Hematopoietic multipotent progenitor cell (in vitro differentiated cells): ENCODE measurements at places on chromosomes 4 and X.

DNA sequence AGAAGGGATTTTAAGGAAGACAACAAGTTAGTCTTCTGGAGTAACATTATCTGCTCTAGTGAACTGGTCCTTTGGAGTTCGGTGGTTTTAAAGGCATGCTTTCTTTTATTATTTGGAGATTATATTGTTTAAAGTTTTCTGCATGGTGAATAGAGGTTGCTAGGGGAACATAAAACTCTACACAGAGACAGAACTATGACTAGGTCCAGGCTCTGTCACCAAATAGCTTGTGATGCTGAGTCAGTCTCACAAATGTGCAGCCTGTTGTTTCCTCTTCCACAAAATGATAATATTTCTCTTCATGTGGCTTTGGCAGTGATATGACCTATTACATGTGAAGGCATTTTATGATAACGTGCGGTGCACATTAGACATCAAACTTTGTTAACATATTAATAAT, 132.6 kb downstream of the PACRGL start:
- no peak for DNase-seq

DNA sequence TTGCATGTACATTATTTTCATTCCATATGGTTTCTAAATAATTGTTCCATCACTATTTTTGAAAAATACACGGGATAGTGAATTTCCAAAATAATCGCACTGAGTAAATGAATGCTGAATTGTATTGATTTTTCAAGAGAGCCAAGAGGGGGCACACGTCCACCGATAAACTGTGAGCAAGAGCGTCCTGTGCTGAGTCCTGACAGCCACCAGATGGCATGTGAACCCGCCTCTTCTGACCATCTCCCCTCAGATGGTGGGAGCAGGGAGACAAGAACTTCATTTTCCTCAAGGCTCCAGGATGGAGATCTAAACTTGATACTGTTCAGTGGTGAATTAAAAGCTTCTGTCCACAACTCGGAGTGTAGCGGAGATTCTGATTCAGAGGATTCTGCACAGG, 30.6 kb upstream of the IL9R start:
- peak; percentile 87 for DNase-seq

- no peak for DNase-seq
Measured at GRCh38 chrX:140933874-140934655, 68.3 kb upstream of the SPANXB1 start.

DNA sequence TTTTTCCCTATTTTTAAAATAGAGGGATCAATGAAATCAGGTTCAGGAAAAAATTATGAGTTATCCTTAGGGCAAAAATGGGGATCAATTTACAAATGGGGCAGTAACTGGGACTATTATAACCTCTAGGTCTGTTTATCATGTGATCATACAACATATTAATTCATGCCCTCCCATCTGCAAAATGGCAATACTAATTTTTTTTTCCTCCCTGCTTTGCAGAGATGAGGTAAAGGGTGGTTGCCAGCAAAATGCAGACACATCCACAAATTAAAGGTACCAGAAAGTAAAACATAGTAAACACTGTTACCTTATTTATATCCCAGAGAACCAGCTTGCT, 467 bp downstream of the HSD17B11 start:
- DNase-seq: no peak

GRCh38 chrX:121579016-121579760, 531.8 kb downstream of the GLUD2 start:
- DNase-seq: peak; percentile 8

GRCh38 chrX:151030845-151031244, 47.7 kb downstream of the HMGB3 start:
- no peak for DNase-seq

DNA sequence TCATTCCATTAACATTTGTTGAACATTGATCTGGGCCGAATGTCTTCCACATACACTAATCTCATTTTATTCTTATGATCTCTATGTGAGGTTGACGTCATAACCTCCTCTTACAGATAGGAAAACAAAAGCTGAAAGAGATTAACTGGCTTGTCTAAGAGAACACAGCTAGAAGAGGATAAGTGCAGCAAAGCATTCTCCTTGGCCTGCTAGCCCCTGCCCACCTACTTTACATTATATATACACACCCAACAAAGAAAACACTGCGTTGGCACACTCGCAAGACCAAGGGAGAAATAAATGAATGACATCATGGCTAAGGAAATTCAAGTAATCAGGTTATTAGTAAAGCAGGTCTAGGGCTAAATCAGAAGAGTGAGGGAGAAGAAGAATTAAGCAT, 138.4 kb downstream of the PARM1 start:
- DNase-seq: no peak

GRCh38 chr4:164304101-164304639, 449.8 kb upstream of the SMIM31 start:
- no peak for DNase-seq

GRCh38 chr4:164871673-164872072, 5.3 kb upstream of the APELA start:
- no peak for DNase-seq

GRCh38 chrX:138740341-138740740, 28.8 kb upstream of the FGF13 start:
- no peak for DNase-seq

GRCh38 chr4:153539422-153539821, 73.3 kb downstream of the TMEM131L start:
- no peak for DNase-seq

DNA sequence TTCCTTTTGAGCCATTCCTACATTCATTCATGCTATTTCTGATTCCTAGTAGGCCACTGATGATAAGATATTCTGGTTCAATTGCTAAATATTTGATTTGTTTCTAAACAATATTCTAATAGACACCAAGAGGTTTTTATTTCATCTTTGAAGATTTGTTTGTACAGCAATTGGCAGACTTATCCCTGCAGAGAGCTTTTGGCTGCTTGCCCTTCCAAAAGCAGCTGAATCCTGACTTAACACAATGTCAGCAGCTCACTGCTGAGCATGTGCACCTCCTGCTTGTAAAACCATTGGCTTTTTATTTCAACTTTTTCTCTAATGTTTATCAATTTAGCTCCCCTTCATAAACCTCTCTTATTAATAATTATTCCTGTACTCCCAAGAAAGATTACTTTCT, 45.3 kb downstream of the MMRN1 start:
- DNase-seq: no peak

GRCh38 chrX:136025091-136025490, 39.9 kb downstream of the SLC9A6 start:
- no peak for DNase-seq

- no peak for DNase-seq
Measured at GRCh38 chr4:121030131-121030530, 42.2 kb downstream of the NDNF start.

DNA sequence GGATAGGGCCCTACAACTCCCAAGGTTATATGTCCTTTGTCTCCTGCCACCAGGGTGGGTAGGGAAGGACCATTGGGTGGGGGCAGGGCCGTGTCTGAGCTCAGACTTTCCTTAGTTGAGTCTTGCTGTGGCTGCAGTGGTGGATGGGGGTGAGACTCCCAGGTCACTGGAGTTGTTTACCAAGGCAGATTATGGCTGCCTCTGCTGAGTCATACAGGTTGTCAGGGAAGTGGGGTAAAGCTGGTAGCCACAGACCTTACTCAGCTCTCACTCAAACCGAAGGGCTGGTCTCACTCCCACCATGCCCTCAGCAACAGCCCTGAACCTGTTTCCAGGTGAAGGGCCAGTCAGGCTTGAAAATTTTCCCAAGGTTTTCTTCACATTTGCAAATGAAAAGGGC, 58.8 kb upstream of the FAAH2 start:
- no peak for DNase-seq

- no peak for DNase-seq
Measured at GRCh38 chrX:111360839-111361238, 51.2 kb downstream of the DCX start.
